ENCODE measurements at places on chromosomes 5 and 9.

- no peak for DNase-seq
Observed at GRCh38 chr5:133709209-133709725, 96.9 kb upstream of the FSTL4 start.

DNA sequence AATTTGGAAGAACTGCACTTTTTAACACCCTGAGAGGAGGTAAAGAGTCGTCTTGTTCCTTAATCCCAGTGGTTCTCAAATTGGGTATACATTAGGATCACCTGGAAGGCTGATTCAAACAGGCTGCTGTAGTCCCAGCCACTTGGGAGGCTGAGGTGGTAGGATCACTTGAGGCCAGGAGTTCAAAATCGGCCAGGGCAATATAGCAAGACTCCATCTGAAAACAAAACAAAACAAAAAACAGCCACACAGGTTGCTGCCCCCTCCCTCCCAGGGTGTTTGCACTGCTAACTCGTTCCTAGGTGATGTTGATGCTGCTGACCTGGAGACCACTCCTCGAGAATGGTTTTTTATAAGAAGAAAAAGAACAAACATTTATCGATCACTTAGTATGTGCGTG lies 1.5 kb upstream of the TBC1D9B start:
- DNase-seq = no peak

DNA sequence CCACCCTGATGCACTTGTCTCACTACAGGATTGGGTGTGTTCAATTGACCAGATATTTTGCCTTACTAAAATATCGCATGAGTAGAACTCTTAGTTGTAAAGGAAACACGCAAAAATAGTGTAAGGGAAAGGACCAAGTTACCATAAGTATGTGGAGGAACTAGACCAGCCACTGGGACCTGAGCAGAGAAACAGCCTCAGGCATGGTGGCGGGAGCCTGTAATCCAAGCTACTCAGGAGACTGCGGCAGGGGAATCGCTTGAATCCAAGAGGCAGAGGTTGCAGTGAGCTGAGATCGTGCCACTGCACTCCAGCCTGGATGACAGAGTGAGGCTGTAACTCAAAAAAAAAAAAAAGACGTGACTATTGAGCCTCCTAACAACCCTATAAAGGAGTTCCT lies 117.9 kb upstream of the SPATA31C2 start:
- DNase-seq = no peak

DNA sequence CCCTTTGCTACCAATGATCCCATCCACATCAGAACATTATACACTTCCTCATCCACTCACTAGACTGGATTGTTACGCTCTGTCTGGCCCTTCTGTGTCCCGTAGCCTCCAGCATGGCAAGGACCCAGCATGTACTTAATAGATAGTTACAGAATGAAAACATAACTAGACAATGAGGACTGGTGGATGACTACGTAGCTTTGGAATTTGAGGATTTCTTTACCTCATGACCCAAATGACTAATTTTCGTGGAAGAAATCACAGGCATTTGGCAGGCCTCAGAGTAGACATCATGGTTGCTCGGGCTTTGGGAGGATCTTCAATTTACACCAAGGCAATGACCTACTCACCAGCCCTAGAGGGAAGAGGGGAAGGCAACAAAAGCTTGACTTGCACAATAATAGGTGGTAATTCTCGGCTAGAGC lies 299.8 kb downstream of the TLE1 start:
- DNase-seq = no peak

DNA sequence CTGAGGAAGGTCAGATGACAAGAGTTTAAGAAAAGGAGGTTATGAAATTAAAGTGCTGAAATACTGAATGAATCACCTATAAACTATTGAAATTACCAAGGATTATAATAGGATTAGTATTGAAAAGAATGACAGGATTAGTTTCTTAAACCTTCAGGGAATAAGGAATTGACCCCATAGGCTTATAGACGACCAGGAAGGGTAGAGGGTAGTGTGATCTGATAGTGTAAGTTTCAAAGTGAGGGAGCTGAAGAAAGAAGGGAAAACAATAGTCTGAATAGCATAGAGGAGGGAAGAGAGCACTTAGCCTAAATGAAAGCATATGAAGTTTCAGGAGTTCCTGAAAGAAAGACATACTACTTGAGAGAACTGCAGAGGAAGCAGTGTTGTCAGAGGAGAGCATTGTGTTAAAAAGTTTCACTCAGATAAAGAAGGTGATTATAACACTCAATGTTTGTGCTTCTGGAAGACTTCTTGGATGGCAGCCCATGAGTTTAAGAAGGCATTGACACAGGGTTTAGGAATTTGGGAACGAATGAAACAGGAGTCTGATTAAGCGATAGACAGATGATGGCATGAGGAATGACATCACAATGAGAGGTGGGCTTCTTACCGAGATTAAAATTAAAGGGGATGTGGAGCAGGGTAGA lies 557.9 kb upstream of the GRAMD2B start:
- DNase-seq = no peak

DNA sequence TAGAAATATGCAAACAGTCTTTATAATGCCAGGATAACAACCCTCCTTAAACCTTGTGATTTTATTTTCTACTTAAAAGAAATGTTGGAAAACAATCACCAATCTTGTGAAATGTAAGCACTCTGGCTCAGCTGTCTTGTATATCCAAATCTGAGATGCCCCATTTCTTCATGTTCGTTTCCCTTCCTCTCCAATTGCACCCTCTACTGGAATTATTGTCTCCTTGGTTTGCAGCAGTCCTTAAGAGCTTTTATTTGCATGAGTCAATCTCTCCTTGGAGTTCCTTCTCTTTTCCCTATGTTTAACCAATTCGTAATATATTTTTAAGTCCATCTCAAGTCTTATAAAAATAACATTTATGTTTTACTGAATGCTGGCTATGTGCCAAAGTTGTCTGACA lies 362.0 kb upstream of the CDH10 start:
- peak; percentile 20 for DNase-seq

DNA sequence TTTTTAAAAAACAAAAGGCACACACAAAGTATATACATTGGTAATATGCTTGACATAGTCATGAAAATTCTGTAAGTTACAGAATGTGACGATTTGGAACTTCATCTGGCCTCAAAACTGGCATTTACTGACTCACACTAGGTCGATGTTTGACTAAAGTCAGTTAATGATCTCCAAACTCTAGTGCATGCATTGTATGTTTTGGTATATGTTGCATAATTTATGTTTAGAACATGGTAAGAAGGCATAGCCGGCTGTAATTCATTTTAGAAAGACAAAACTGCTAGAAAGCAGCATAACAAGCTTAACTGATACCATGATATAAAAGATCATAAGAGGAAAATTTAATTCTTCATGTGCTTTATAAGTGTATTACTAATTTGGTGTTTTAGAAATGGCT lies 58.6 kb upstream of the RICTOR start:
- no peak for DNase-seq

GRCh38 chr5:116573702-116574366 lies 789 bp downstream of the SEMA6A start:
- peak; percentile 21 for DNase-seq

DNA sequence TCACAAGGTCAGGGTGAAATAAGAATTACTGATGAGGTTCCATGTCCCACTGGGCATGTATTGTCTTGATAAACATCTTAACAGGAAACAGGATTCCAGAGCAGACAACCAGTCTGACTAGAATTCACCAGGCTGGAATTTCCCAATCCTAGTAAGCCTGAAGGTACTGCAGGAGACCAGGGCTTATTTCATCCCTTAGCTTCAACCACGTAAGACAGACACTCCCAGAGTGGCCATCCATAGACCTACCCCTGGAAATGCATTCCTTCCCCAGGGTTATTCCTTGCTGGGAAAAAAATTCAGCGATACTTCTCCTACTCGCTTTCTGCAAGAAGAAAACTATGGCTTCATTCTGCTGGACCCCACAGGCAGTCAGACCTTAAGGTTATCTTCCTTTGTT lies 785.4 kb downstream of the NR2F1-AS1 start:
- no peak for DNase-seq

- DNase-seq = no peak
Observed at GRCh38 chr5:169695919-169696490, 58.9 kb downstream of the DOCK2 start.

GRCh38 chr5:139137697-139138096 lies 60.5 kb downstream of the SIL1 start:
- DNase-seq = peak; percentile 43

DNA sequence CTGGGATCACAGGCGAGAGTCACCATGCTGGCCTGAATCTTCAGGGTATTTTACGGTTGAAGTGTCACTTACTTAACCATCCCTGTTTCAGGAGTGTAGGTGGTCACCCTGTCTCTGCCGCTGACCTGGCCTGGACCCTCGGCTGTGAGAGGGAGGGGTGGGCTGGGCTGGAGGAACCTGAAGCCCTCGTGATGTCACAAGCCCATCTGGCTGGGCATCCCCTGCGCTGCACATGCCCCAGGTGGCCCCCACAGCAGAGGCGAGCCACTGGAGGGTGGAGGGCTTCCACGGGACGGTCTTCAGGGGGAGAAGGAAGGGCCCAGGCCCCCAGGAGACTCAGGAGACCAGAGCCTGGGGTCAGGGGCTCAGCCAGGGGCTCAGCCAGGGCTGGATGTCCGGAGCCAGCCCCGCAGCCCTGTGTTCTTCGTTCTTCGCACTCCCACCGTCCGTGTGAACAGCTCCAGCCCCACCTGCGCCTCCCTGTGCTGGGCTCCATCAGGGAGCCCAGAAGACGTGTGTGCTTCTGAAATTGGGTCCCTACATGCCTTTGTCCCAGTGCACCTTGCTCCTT lies 7.6 kb upstream of the AHRR start:
- no peak for DNase-seq
